ENCODE measurements at places on chromosomes 6 and 20.

DNA sequence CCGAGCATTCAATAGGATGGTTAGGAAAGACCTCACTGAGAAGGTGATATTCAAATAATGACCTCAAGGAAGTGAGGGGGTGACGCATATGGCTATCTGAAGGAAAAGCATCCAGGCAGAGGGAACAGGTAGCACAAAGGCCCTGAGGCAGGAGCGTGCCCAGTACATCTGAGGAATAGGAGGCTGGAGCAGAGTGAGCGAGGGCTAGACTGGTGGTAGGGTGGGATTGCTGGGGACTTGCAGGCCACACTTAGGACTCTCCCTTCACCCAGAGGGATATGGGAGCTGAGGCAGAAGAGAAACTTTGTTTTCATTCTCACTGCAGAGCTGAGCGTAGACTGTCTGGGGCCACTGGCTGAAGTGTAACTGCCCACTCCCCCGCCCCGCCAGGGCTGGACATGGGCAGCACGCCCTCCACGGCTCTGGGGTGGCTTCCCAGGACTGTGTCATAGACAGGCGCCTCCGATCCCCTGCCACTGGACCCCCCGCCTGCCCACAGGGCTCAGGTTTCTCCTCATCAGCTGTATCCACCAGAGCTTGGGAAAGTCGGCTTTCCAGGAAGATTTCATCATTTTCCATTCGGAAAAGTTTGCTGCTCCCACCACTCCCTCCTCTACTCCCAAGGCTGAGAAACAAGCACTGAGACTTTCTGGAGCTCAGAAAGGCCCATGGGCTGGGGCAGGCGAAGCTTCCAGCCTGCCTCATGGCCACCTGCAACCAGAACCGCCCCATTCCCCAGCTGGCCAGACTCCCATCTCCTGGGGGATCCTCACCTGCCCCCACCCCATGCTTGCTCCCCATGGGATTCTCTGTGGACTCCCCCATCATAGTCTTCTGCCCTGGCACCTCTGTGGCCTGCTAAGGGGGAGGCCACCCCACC, 142.6 kb downstream of the MRPL14 start:
- no peak for DNase-seq

DNA sequence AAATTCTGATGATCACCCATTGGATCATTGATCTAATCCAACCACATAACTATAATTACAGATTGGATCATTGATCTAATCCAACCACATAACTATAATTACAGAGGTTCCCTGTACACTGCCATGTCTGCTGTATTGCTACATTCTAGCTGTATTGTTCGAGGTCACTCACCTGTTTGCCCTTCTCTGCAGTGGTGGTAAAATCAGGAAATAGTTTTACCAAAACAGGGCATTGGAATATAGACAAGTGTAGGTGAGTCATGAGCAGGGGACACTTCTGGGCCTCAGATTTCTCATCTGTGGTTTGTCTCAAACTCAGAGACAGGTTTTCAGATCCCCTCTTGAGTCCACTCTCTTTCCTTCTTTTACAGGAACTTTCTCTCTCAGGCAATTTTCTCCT, 9.0 kb upstream of the AFDN start:
- DNase-seq: no peak

DNA sequence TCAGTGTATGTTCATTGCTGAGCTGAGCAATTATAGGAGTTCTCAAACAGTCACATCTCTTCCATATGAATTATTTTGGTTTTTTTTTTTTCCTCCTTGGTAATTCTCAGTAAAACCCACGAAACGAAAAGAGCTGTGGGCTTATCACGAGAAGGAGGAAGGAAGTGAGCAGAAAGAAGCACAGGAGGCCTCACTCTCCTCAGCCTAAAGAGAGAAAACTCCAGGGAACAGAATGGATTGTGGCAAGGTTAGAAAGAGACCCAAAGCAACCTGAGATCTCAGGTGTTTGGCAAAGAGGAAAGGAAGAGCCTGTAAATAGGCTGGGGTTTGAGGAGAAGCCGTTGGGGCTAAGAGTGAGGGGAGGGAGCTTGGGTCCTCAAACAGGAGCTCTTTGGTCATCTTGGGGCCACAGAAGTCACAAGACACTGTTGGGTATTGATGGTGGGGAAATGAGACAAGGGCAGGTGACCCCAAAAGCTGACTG, 67.8 kb upstream of the CITED2 start:
- DNase-seq: no peak

DNA sequence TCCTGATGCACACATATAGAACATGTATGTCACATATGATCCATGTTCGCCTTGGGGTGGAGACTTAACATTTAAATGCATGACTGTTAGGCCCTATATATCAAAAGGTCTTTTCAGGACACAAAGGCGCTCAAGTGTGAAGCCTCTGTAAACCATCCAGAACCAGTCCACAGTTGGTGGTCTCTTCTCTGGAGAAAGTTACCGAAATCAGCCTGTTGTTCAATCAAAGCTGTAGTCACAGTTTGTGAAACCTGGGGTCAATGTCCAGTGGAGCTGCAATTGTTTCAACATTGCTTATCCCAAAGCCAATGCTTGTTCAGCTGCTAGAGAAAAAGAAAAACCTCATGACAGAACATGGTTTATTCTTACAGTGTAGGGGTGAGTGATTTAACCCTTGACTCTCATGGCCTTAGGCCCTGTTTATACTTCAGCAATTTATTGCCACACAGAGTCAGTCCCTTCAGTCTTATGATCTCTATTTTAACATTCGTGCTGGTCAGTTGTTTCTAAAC, 193.6 kb upstream of the CST7 start:
- DNase-seq: no peak

DNA sequence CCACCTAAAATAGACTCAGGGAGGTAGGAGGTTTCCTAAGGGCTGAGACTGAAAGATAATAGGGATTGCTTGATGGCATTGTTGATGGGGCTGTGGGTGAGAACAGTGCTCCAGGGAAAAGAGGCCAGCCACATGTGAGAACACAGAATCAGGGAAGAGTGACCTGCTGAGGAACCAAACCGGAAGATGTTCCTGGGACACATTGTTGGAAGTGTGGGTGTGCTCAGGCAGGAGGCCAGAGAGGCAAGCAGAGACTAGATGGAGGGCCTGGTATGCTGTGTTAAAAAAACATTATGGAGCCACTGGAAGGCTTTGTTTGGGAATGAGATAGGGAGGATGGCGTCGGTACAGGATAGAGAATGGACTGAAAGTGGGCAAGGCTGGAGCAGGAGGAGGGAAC, 23.3 kb downstream of the RNF144B start:
- DNase-seq: no peak

DNA sequence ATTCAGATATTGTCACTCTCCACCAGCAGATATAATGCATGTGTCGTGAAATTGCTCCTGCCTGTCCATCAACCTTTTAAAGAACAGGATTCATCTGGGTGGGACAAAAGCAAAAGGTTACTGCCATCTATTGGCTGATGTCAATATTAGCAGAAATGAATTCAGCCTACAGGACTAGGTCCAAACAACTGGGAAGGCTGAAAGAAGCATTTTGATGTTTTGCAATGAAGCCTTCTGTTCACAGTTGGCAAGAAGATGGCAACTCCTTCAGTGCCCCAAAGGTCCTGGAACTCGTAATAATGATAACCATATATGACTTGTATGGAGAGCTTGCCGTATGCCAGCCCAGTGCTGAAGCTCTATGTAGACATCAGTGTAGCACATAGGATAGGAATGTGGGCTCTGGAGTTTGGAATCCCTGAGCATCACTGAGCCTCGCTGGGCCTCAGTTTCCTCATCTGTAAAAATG, 7.5 kb downstream of the BCAS1 start:
- DNase-seq: no peak

DNA sequence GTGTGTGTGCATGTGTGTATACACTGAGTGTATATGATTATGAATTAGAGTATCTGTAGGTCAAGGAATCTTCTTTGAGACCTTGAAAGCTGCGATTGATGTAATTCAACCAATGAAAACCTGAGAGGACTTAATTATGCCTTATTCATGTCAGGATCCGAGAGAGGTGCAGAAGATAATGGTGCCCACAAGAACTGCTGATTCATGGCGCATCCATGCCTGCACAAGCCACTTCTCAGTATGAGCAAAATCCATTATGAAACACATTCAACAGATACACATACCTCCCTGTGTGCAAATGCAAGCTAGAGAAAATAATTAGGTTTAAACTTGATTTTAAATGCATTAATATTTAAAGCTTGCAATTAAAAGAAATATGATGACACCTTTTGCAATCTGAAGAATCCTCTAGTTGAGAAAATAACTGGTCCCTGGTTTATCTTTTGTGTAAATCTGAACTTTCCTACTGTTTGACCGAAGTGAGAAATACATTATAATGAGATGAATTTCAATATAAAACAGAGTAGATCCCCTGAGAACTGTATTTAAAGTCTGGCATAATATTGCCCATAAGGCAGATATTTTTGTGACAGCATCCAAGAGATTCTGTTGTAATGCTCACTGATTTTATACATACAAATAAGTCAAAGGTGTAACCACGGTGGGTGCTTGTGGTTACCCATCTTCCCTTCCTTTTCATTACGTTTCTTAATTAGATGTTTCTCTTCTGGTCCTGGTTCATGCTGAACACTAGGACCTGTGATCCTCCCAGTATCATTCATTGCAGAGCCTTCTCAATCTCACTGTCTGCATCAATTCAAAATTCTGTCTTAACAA, 45.6 kb downstream of the LY86 start:
- no peak for DNase-seq

DNA sequence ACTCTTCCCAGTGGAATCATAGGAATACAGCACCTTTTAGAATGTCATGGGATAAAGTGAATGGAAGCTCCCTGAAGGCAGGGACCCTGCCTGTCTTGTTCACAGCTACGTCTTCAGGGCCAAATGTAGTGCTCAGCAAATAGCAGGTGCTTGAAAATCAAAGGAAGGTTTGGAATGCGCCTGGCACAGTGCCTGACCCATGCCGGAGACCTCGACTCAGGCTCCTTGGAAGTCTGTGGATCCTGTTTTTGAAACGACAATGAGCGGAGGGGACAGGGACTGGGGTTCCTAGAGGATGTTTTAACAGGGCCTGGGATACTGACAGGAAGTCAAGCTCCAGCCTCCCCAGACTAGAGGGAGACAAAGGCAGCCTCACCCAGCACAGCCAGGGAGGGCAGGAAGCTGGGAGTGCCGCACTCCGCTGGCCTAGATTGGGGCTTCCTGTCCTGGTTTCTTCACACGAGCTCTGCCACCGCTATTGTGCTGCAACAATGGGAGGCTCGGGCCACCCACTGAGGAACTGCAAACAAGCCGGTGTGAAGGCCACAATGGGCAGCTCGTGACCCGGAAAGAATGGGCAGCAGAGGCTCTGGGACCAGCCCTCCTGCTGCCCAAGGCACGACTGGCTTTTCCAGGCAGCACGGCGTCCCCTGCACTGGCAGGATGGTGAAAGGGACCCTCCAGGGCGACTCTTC, 76.7 kb downstream of the PREX1 start:
- peak; percentile 25 for DNase-seq

- no peak for DNase-seq
Observed at GRCh38 chr6:18260448-18261106, 3.8 kb downstream of the DEK start.

DNA sequence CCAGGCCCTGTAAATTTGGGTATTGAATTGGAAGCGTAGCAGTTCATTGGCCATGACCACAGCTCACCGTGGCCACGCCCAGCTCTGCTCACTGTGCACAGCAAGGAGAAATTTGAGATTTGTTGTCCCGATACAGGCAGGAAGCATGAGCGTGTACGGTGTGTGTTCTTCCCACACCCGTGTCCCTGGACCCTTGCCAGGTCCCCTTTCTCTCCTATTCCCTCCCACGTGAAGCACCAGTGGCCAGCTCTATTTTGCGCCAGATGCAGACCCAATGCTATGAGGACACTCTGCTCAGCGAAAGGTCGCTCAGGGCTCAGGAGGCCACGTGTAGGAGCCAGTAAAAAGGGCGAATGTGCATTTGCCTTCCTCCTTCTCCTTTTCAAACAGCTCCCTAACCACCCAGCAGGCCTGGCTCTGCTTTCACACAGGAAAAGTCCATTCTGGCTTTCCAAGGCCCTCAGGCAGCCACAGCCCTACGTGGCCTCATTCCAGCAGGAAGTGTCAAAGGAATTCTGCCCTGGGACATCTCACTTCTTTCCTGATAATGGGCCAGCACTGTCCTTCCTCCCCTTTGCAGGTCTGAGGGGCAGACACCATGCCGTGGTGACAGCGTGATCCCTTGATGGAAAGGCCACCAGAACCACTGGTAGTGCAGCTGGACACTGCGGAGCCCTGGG, 499.2 kb upstream of the CDH4 start:
- DNase-seq: no peak

DNA sequence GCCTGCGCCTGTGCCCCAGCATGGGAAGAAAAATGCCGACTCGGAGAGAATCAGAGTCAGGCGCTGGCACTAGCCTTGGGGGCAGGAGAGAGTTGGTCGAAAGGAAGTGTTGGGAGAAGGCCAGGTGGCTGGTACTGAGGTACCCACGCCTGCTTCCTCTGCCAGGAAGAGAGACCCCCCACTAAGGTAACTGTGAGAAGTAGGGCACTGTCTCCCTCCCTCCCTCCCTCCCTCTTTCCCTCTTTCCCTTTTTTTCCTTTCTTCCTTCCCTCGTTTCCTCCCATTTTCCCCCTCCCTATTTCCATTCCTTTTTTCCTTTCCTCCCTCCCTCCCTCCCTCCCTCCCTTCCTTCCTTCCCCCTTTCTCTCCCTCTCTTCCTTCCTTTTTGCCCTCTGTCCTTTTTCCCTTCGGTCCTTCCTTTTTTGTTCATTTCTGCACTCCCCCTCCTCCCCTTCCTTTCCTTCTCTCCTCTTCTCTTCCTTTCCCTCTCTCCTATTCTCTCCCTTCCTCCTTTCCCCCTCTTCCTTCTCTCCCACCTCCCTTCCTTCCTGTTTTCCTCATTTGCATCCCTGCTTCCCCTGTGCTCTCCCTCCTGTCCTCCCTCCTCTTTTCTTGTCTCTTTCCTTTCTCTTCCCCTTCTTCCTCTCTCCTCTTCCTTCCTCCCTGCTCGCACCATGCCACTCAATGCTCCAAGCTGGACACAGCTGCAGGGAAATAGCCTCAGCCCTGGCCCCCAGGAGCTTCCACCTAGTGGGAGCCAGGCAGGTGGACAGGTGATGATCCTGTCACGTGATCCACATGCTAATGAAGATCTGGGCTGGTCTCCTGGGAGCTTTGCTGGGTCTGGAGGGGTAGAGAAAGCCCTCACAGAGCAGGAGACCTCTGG, 148.0 kb downstream of the DHX35 start:
- DNase-seq: no peak

GRCh38 chr6:155121699-155122098, 126.6 kb downstream of the TIAM2 start:
- DNase-seq: no peak

DNA sequence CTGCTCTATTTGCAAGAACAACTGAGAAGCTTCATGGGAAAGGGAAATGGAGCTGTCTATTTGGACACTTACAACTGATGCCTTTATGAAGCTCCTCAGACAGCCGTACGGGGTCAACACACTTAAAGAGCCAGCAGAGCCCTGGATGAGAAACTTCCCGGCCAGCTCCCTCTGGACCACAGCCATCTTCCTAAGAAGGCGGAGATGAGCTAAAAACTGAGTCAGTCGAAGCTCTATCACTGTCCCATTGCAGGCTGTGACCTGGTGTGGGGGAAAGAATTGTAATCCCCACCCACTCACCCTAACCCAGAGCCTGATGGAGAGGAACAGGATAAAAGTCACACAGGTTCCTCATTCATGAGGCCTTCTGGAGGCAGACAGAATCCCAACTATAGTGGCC, 360.4 kb upstream of the JARID2 start:
- no peak for DNase-seq
